ENCODE measurements at places on chromosomes 6 and 20.

GRCh38 chr6:147043994-147044477, 160.2 kb upstream of the STXBP5 start:
- DNase-seq: no peak

DNA sequence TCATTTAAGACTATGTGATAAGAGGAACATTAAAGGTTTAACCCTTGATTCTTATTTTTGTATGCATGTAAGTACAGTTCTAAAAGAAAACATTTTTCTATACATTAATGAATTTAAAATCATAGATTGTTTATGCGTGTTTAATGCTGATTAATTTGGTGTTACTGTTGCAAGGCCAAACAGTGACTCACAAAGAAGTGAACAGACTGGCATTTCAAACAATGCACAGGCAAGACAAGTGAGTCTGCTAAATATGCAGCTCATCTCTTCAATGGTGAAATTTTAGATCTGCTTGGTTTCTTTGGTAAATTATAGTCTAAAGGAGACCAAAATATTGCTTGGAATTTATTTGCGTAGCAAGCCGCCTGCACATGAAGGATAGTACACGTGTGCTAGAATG, 417.4 kb upstream of the SOX4 start:
- DNase-seq: no peak

DNA sequence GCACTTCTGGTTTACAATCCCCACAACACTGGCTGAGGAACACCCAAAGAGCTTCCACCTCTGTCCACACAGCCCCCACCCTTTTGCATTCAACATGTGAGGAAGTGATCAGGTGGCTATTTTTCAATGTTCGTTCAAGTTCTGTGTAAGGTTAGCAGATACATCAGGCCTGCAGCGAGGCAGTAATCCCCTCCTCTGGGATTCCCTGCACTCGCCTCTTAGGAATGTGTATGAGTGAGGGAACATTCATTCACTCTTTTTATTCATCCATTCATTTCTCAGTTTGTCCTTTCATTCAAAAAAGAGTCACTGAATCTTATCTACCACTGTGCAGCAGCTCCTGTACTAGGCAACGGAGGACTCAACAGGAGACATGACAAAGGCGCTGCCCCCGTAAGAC, 236.4 kb upstream of the PRDM1 start:
- no peak for DNase-seq

GRCh38 chr6:167858842-167859664, 32.3 kb downstream of the AFDN start:
- DNase-seq: no peak

DNA sequence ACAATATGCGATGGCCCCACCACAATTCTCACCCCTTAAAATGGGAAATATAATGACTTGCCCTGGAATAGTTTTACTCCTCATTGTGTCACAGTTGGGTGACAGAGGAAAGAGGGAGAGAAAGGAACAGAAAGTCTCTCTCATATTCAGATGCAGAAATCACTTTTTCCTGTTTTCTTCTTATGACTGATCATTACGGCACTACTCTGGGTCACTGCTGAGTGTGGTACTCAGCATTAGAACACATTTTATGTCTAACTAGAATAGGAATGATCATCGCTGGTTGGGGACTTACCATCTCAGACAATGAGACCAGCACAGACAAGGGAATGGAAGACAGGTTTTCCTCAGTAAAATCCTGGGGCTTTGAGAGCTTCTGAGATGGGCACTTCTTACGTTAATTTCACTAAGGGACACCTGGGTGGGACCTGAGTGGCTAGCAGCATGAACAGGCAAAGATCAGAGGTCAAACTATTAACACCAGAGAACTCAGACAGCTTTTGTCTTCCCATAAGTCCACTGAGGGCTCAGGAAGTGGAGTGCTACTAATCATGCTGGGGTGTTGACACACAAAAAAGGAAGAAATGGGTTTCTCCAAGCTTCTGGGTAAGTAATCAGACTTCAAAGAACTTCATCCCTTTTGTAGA, 54.9 kb upstream of the ARHGAP18 start:
- DNase-seq: no peak

DNA sequence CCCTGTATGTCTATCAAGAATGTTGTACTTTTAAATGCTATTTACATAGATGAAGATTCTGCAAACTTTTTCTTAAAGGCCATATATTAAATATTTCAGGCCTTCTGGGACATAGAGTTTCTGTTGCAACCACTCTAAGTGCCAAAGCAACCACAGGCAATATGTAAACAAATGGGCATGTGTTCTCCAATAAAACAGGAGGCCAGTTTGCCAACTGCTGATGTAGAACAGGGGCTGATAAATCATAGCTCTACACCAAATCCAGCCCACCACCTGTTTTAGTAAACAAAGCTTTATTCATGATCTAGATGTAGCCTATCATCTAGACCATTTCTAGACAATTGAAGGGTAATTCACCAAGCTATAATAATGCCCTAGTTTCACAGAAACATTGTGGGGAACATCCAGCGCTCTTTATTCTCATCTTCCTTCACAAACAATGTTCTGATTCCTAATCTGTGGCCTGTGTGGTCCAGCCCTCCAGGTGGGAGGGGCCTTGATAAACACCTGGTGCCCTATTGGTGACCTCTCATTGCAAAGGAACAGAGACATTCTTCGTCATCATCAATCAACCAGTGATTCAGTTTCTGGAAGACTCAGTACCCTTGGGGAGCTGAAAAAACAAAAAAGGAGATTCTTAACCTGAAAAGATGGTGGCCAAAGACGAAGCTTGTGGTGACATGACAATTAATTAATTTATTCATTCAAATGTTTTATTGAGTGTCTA, 80.2 kb downstream of the PREP start:
- DNase-seq: no peak

DNA sequence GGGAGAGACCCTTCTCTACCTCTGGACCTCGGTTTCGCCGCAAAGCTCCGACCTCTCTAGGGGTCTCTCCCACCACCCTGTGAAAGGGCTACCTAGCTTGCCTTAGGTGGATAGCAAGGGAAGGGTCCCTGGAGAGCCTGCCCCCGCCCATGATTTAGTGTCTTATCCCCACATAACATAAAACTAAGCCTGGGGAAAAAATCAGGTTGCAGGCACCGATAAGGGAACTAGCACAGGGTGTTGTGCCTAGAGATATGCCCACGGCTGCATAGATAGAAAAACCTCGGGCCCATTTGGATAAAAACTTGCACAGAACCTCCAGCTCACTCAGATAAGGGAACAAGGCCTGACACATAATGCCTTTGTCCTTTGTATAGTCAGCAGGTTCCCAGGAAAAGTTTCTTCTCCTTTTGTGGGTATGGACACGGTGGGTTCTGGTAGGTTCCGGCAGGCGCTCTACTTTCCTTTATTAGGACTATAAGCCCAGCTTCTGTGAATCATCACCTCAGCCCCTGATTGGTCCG, 846 bp downstream of the ZSCAN31 start:
- no peak for DNase-seq

DNA sequence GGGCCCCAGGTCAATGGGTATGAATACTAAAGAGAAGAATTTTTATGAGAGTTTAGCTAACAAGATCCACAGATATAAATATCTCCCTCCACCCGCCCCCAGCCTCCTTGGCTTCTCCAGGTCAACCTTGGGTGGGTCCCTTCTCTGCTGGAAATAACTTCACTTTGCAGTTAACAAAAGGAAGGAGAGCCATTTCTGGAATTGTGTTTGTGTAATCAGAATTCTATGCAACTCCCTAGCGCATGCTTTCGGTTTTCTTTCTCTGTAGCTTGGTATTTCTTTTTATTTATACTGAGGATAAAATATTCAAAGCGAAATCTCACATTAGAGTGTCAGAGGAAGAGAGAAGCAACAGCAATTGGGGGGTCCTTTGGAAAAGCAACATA, 27.1 kb downstream of the RIPOR2 start:
- DNase-seq: no peak

GRCh38 chr6:106181664-106182418, 95.7 kb downstream of the PRDM1 start:
- no peak for DNase-seq

DNA sequence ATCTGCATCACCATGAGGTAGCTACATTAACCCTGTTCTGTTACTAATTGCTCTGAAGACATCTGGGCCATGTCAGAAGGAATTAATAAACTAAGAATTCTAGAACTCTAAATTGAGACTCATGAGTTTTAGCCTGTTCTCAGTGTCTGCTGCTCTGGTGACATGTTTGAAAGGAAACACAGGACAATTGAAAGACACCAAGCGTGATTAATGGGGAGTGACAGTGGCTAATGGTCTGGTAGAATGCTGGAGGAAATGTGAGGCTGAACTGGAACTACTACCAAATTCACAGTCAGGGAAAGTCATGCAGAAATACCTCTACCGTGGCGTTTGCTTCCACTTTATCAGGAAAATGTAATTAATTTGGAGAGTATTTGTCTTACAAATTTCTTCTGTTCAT, 140.0 kb downstream of the TBC1D7 start:
- DNase-seq: no peak

DNA sequence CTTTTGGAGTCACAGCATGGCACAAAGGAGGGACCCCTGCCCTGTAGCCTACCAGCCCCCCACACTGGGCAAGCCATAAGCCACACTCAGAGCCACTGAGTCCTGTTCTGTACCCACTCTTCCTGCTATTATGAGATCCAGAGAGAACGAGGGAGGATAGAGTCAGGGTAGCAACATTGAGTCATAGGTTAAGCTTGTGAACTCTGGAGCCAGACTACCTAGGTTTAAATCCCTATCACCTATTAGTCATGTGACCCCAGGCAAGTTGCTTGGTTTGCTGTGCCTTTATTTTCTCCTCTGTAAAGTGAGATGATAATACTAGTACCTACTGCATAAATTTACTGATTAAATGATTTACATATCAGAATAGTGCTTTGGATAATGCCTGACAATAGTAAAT, 540 bp downstream of the CNBD2 start:
- DNase-seq: no peak

- DNase-seq: no peak
Measured at GRCh38 chr6:168156742-168157265, 77.8 kb upstream of the FRMD1 start.

DNA sequence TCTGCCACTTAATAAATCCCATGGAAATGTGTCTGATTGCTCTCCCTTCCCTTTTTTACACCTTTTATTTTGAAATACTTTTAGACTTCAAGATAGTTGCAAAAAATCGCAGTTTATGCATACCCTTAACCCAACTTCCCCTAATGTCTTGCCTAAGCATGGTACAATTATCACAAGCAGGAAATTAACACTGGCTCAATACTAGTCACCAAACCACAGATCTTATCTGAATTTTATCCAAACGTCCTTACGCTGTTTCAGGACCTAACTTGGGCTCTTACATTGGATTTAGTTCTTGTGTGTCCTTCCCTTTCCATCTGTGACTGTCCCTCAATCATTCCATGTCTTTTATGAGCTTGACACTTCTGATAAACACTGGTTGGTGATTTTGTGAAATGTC, 146.3 kb downstream of the ZNF217 start:
- DNase-seq: no peak

DNA sequence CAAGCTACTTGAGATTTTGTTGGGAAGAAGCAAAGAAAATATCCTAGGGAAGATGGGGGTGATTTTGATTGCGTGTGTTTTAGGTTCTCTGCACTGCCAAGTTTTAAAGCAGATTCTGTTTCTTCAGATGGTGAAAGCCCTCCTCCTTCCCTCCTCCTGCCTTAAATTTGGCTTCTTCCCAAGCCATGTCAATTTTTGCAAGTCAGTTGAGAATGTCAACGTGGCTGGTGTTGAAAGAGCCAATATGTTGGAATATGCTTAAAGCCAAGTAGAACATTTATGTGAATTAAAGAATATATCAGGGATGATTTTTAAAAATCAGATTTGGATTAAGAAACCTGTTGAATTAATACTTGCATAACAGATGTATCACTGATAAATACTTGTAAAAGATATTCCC, 270.8 kb downstream of the ARID1B start:
- DNase-seq: no peak

- no peak for DNase-seq
Measured at GRCh38 chr20:49303065-49303552, 25.3 kb upstream of the ZNFX1 start.

DNA sequence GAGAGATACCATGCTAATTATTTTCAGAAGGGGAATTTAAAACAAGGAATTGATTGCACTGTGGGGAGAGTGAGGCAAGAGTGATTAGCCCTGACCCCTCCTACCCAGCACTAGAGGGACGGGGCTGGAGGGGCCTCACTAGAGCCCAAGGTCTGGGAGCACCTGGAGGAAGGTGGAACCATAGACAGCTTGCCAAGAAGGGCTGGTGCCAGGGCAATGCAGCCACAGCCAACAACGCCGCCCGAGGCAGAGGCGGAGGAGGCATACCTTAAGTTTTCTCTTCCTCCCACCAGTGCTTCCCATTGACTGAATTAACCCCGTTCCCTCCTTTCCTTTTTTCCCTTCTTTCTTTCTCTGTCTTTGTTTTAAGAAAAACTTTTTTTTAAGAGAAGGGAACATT, 40.0 kb downstream of the IYD start:
- no peak for DNase-seq

- DNase-seq: no peak
Measured at GRCh38 chr6:14681699-14682487, 564.0 kb upstream of the JARID2 start.

GRCh38 chr6:38185752-38186151, 366.2 kb downstream of the ZFAND3 start:
- no peak for DNase-seq

GRCh38 chr6:102655823-102656222, 1262.3 kb downstream of the GRIK2 start:
- no peak for DNase-seq

- no peak for DNase-seq
Measured at GRCh38 chr6:118740372-118740771, 89.0 kb upstream of the CEP85L start.

DNA sequence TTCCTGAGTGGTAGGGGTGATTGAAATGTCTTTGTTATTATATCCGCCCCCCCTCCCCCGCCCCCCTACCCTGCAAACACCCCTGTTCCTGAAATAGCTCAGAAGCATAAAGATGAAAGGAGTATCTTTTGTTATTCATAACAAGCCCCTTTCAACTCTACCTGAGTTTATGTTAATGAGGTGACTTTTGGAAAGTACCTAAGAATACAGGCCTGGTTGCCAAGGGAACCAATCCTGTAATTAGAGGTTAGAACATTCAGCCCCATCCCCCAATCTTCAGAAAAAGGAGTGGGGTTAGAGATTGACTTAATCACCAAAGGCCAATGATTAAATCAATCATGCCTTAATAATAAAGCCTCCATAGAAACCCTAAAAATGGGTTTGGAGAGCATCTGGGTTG, 979.2 kb upstream of the GJE1 start:
- no peak for DNase-seq

GRCh38 chr6:44087623-44088022, 39.6 kb downstream of the MRPL14 start:
- DNase-seq: no peak
